ENCODE measurements at places on chromosomes 4 and X.

DNA sequence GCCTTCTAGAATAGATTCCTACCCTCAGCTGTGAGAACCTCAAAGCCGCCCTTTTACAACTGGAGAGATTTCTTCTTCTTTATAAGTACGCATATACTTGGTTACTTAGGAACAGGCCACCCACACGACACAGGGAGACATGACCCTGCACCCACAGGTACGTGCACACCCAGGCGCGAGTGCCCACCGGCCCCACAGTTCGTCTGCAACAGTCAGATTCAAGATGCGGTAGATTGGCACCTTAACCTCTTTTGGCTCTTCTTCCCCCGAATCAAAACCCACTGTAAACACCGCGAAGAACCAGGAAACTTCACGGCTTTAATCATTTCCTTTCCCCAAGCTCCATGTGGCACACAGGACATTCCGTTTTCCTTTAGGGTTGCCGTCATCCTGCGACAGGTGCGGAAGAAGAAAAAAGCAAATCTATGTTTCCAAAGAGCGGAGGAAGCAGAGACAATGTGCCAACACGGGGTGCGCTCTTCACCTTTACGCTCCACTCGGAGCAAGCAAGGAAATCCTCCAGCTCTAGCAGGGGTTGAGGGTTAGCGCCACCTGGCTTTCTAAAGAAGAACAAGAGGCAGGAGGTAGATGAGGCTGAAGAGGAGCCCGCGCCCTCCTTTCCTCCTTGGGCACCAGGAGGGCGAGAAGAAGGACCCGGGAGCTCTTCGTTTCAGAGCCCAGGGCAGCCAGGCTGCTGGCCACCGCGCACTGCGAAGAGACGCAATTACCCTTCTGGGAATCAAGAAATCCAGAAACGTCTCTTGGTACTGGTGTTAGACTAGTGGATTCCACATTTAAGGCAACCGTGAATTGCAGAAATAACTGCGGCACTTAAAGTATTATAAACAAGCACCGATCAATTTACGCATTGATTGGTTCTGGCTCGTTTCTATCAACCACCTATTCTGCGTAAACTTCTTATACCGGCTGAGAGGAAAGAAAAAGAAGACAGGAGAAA is 35.7 kb downstream of the HAND2 start:
- peak; percentile 25 for DNase-seq

GRCh38 chrX:153646620-153647373 is at the start of gene DUSP9:
Gene DUSP9, plus strand, starts transcription at chrX:153647203. Its CDS starts 751 bp downstream, at chrX:153647954.
- DNase-seq: peak; percentile 71

DNA sequence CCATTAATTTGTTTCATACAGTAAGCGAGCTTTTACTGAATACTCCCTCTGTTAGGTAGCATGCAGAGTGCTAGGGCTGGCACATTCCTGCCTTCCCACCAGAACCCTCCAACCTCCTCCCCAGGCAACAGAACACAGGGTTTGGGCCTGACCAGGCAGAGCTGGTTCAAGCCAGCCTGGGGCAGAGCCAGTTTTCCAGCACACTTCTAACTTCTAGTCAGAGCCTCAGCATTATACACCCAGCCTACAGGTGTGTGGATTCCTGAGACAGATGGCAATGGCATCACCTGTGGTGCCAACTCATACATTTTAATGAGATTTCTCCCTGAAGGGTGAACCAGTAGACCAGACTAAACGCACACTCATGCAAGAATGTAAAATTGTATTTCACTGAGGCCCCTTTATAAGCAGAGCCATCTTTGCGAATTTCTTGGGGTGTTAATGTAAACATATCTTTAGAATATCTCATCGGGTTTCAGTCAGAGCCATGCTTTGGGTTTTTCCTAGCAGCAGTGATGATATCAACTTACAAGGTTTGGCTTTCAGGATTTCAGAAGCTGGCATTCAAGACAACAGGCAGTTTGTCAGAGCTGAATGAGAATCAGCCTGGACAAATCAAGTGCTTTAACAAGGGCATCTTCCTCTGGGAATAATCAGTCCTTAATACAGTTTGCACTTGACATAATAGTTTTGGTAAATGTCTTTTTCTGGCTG is 92.0 kb downstream of the GATB start:
- DNase-seq: no peak

GRCh38 chrX:38717871-38718270 is 83.4 kb upstream of the MID1IP1 start:
- peak; percentile 55 for DNase-seq

DNA sequence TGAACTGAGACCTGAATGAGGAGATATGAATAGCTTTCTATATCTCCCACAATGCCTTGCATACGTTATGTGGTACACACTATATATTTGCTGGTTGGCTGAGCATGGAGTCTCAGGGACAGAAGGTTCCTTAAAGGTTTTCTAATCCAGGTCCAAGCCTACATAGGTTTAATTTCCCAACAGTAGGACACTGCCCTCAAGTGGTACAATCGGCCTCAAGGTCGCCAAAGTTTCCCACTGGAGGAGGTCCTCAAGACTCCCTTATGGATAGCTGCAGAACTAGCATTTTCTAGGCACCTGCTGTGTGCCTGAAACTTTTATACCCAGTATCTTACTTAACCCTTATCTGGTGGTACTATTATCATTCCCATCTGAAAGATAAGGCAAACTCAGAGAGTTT is 21.0 kb upstream of the EFNB1 start:
- DNase-seq: peak; percentile 36

GRCh38 chr4:173827707-173828106 is 297.7 kb upstream of the HAND2 start:
- DNase-seq: peak; percentile 11

GRCh38 chr4:19987746-19988145 is 264.0 kb upstream of the SLIT2 start:
- no peak for DNase-seq

DNA sequence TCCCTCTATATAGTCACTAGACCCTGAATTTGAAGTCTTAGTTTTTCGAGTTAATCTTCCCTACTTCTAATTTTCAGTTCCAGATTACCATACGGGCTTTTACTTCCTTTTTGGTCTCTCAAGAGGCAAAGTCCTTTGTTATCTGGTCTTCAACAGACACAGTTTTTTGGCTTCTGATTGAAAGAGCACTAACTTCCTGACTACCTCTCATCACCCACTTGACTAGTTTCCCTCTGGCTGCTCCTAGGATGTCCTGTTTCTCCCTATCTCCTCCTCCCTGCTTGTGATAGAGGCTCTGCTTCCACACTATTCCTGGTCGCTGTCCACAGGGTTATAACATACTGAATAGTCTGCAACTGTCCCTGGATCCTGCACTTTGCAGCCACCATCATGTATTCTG is 16.7 kb upstream of the WDR44 start:
- no peak for DNase-seq

DNA sequence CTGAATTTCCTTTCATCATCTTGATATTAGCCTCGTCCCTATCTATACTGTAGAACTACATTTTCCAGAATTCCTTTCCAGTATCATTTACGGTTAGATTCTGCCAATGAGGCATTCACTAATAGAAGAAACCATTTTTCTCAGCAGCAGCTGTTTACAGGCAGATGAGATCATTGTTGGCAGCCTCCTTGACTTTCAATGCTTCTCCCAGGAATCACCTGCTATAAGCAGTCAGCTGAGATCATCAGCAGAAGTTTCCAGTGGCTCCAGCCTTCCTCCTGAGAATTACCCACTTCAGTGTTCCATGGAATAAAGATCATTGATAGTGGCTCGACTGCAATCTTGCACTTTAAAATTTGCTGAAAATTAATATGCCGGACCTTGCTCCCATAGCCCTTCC is 157.3 kb upstream of the TET2 start:
- DNase-seq: no peak

DNA sequence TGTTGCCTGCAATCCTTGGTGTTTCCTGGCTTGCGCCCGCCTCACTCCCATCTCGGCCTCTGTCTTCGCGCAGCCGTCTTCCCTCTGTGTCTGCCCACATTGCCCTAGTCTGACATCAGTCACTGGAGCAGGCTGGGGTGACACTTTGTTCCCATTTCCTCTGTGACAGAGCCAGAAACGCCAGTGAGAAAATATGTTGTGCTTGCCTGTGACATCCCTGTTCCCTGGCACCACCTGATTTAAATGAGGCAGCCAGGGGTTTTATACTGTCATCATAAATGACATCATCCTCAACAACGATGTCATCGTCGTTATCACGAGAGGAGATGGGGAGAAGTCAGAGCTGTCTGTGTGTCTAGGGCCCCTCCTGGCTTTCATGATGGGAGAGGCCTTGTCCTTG is 29.1 kb downstream of the ZNF185 start:
- no peak for DNase-seq

GRCh38 chr4:86993909-86994681 is 59.3 kb downstream of the AFF1 start:
- DNase-seq: no peak

DNA sequence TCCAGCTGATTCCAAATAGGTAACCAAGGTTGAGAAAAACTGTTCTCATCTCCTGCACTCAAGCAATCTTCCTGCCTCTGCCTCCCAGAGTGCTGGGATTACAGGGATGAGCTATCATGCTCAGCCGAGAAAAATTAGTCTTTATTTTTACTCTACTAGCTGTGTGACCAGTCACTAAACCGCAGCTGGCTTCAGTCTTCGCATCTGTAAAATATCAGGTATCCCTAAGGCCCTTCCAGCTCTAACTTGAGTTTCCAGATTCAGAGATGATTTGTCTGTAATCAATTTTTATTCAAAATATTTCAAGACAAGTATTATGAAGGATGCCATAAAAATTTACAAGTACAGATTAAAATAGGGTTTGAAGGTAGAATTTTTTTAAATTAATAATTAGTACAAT is 3.5 kb downstream of the ADH6 start:
- DNase-seq: no peak

DNA sequence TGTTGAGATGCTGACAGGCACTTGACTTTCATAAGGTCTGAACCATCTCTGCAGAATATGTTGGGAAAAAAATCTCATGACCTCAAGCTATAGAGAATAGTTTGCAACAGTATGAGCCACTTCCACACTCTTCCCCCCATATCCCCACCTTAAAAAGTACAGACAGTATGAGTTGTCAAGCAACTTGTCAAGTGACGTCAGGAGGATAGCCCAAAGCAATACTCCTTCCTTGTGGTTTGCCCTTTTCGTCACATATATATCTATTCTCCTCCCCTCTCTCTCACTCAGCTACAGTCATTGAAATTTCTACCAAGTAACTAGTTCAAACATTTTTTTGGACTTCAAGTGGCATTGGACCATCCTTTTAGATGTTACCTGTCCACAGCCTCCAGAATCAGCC is 67.7 kb downstream of the MCF2 start:
- no peak for DNase-seq

DNA sequence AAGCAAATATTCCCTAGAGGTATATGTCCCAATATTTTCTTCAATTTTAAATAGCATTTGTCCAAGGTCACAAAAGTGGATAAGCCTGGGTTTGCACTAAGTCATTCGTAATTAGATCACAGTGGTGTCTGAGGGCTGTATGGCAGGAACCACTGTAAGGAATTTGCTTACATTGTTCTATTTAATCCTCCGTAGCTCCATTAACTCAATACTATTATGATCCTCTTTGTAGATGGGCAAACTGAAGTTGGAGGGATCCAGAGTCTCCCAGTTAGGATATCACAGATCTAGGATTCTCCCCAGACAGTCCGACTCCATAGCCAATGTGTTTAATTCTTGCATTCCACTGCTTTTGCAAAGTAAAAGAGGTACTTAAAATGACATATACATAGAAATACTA is 242.7 kb upstream of the DCAF8L1 start:
- DNase-seq: peak; percentile 86

DNA sequence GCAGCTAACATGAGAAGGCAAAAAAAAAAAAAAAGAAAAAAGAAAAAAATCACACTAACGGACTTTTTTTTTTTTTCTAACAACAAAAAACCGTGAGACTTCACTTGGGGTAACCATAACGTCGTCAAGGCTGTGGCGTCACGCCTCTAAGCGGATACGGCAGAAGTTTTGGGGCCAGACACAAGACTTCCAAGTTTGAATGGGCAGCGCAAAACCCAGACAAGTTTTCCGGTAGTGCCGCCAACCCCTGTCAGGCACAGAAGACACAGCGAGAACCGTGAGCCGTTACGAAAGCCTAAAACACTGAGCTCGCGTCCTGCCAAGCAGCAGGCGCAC is 556 bp upstream of the SMARCA5 start:
- no peak for DNase-seq

GRCh38 chrX:153968754-153969124 is 2.9 kb downstream of the HCFC1 start:
- peak; percentile 71 for DNase-seq

GRCh38 chr4:127140306-127140705 is 492.5 kb upstream of the INTU start:
- DNase-seq: peak; percentile 79

DNA sequence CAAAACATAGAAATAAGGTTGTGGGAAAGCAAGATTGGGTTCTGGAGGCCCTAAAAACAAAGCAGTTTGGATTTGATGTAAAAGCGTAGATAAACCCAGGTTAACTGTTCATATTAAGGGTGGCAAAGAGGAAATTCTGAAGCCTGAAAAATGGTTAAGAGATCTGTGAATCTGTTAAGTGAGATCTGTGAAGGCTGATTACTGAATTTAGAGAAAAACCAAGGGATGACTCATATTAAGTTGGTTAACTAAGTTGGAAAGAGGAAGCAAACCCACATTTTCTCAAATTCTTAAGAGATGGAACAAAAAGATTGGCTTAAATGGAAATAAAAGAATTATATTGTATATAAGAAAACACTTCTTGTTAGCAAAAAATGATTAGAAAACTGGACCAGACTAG is 22.8 kb downstream of the GPAT3 start:
- DNase-seq: no peak

DNA sequence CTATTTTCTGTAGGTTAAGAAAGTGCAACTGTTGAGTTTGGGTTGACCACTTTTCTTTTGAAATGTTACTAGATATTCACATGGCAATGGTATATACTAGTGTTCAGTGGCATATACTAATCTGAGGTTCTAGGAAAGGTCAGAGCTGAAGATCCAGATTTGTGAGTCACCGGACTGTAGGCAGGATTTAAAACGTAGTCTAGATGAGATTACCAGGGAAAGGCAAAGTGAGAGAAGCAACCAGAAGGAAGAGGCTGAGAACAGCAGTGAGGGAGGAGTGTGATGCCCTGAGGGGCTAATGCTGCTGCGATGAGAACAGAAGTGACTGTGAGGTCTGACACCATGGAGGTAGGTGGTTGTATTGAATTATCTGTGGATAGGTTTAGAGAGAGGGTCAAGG is 9.7 kb upstream of the PLA2G12A start:
- DNase-seq: no peak

- DNase-seq: no peak
Measured at GRCh38 chrX:71953946-71954345, 43.3 kb downstream of the NHSL2 start.

DNA sequence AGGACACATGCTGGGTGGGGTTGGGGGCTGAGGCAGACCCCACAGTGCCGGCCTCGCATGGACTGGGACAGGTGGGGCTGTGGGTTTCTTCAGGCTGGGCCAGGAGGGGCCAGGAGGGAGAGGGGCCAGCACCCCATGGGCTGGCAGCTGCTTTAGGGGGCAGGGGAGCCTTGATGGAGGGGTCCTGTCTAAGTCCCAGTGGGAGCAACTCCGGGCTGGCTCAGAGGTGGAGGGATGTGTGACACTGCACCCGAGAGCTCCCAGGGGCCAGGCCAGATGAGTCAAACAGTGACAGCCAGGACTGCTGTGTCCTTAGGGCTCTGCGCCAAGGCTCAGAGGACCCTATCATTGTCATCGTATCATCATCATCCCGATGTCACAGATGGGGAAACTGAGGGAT is 4.4 kb upstream of the ABLIM2 start:
- DNase-seq: no peak

Measured in NCI-H82 (cell line).